ENCODE measurements at places on chromosomes 3 and 15.
A peak's percentile ranks its signal among the peaks of the same experiment; 100 is the strongest.

DNA sequence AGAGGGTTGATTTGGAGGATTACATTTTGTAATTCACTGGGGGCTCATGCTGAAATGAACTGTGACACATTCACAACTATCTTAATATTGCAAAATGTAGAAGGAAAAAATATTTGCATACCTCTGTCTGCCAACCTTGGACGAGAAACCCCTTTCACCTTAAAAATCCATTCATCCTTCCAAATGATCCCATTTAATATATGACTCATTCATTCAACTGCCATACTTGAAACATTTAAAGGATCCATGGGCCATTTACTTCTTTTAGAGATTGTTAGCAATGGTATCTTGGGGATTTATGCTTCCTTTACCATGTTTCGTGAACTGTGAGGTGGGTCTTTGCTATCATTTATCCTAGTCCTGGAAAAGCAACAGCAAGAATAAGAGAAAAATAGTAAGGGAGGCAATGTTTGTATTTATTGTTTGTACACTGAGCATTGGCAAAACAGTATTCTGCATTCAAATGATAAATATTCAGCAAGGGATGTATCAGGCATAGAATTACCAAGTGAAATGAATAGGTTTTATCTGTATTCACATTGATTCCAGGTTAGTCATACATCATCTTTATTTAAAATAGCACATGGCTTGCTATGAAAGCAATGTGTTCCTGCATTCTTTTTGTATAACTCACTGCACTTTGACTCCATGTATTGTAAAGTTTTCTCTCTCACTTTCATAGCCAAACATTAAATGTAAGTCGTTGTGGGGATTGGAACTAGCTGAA lies 378.1 kb downstream of the NSUN3 start:
- DNase-seq, result no peak

GRCh38 chr3:1348547-1348946 lies 255.7 kb downstream of the CNTN6 start:
- DNase-seq, result no peak

- no peak for DNase-seq
Observed at GRCh38 chr3:20648294-20648693, 462.3 kb upstream of the SGO1 start.

GRCh38 chr15:38696109-38696727 lies 131.6 kb upstream of the RASGRP1 start:
- peak; percentile 69 for DNase-seq

DNA sequence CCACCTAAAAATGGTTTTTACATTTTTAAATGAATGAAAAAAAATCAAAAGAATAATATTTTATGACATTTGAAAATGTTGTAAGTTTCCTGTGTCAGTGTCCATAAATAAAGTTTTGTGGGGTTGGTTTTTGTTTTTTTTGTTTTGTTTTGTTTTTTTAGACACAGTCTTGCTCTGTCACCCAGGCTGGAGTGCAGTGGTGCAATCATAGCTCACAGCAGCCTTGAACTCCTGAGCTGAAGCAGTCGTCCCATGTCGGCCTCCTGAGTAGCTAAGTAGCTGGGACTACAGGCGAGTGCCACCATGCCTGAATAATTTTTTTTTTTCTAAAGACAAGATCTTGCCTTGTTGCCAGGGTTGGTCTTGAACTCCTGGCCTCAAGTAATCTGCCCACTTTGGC lies 2.8 kb upstream of the GLB1 start:
- DNase-seq, result no peak

DNA sequence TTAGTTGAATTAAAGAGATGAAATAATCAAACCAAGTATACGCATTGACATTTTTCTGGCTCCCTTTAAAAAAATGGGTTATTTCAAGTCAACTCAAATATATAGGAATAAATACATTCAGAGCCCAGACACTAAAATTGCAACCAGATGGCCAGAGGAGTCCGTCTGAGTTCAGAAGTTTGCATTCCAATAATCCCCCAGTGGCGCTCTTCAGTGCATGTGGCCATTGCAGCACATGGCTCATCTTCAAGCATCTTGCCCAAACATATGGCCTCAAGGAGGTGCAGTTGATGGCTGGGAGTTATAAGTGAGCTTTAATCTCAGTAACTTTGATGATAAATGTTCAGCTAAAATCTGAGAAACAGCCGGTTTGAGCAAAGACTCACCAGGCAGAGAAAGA lies 295.8 kb upstream of the LRRN1 start:
- DNase-seq, result no peak

GRCh38 chr15:96184297-96184696 lies 146.2 kb upstream of the NR2F2 start:
- DNase-seq, result no peak

DNA sequence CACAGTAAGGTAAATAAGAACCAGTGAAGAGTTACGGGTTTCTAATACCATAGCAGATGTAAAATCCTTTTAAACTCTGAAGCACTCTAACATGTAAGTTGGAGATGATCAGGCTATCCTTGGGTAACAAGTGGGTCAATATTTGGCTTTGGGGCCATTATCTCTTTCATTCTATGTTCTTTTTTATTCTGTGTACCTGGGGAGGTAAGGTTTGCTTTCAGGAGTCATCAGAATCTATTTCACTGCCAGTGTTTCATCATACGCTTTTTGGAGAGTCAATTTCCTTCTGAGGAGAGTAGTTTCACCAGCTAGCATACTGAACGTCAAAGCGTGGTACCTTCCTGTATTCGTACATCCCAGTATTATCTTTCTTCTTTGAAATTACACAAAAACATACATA lies 166.5 kb downstream of the GMNC start:
- DNase-seq, result no peak

- DNase-seq, result no peak
Observed at GRCh38 chr15:39530480-39531342, 50.2 kb upstream of the THBS1 start.

GRCh38 chr3:11832981-11833905 lies 13.4 kb downstream of the TAMM41 start:
- DNase-seq, result no peak

DNA sequence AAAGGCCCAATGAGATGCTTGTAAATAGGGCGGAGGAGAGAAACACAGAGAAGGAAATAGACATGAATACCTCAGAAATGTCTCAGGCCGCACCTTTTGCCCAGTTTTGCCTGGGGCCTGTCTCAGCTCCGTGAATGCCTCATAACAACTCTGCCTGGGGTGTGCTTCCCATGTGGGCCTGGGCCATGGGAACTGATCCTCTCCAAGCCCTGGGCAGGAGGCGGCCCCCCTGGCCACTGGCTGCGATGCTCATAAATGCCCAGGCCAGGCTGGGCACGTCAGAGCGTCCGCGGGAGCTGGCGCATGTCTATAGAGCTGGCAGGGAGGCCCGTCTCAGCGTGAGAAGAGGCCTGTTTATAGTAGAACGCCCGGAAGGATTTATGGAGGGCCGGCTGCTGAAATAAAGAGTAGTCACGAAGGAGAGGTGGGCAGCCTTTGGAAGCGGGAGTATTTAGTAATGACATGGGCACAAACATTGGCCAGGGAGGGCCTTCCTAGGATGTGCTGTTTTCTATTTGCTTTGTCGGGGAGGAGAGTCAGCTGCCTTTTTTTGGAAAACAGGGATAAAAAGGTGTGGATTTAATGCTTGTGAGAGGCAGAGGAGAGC lies 85.9 kb upstream of the IGF1R start:
- DNase-seq, result no peak

- peak; percentile 20 for DNase-seq
Observed at GRCh38 chr3:10702961-10703740, 112.9 kb upstream of the SLC6A11 start.

DNA sequence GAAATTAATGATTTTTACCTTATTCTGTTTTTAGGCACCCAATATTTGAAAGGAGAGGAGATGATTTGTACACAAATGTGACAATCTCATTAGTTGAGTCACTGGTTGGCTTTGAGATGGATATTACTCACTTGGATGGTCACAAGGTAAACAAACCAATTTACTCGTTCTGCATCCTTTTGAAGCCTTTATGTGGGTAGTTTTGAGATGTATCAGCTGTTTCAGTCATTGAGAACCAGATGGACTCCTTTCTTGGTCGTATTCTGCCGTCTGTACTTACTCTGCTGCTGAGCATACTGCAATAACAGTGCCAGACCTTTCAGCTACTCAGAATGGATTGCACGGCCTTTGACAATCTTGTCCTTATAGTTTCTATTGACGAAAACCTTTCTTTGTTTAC lies 13.3 kb downstream of the DNAJB11 start:
- DNase-seq, result no peak

- no peak for DNase-seq
Observed at GRCh38 chr3:182692695-182693094, 100.6 kb upstream of the ATP11B start.

GRCh38 chr3:149377408-149378364 lies at the start of gene TM4SF1:
Gene TM4SF1, minus strand, starts transcription at chr3:149377649. Its CDS starts 102 bp downstream, at chr3:149377547.
- DNase-seq, result no peak

GRCh38 chr15:63582718-63583426 lies 14.3 kb upstream of the FBXL22 start:
- no peak for DNase-seq

DNA sequence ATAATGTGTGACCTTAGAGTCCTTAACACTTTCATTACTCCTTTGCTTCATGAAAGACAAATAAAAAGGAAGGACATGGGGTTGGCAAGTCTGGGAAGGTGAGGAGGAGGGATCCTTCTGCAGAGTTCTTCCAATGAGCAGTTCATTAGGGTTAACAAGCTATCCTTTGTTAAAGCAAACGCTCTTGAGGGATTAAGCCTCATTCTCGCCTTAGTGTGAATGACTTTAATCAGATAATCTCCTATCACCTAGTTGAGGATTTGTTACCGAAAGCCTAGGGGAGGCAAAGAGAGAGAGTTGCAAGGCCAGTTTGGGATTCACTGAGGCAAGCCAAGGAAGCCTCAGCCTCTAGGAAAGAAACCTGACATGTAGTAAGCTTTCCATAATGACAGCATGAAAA lies 7.4 kb upstream of the MBNL1 start:
- DNase-seq, result no peak

GRCh38 chr3:37116998-37117397 lies 57.4 kb downstream of the LRRFIP2 start:
- DNase-seq, result no peak

- no peak for DNase-seq
Observed at GRCh38 chr3:46900007-46900292, 22.4 kb downstream of the PTH1R start.

- DNase-seq, result no peak
Observed at GRCh38 chr3:99544786-99545281, 93.6 kb upstream of the COL8A1 start.

DNA sequence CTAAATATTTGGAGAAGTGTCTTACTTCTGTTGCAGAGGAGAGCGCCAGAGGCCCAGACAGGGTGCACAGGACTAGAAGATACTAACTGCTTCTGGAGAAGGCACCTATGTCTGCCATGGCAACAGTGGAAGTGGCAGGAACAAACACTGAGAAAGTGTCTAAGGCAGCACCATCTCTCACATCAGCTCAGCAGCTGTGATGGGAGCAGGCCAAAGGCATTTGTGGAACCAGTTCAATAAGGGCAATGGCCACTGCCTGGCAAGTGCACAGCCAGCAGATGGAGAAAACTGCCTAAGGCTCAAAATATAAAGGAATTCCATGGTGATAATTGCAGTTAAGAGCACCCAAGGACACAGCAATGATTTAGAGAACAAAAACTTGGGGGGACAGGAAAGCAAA lies 563.0 kb upstream of the CCDC54 start:
- no peak for DNase-seq

GRCh38 chr3:160874736-160875135 lies 118.7 kb downstream of the PPM1L start:
- no peak for DNase-seq

DNA sequence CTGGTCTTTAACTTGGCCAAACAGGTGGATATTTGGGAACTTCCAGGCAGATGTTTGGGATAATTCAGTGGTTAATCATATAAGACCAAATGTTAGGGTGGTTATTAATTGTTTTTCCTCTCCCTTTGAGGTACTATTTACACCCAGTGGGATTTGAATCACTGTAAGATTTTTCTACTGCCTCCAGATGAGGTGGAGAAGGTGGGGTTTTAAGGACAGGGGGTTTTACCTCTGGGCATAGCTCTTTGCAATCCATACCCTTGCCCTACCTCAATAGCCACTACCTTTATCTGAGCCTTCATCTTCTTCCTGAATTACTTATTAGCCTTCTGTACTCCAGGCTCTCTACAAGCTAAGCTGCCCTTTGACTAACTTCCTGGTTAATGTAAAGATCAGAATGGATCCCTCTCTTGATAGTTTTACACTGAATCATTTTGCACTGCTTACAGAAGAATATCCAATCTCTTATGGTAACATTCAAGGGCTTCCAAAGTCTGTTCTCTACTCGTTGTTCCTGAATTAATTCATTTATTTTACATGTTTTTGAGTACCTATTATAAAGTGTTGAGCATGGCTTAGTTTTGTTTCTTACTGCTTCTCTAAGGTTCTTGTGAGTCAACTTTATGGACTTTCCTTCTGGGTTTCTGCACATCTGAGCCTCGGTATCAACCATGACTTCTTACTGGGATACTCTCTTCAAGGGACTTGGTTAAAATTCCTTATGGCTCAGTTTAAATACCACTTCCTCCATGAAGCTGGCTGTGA lies 331.2 kb upstream of the TBL1XR1 start:
- no peak for DNase-seq

GRCh38 chr15:52709187-52709981 lies 30.2 kb upstream of the ATOSA start:
- DNase-seq, result no peak

- DNase-seq, result no peak
Observed at GRCh38 chr3:10939556-10939955, 53.0 kb upstream of the SLC6A1 start.

- no peak for DNase-seq
Observed at GRCh38 chr3:13512451-13512850, 32.3 kb downstream of the HDAC11 start.

GRCh38 chr3:156176629-156177210 lies 56.3 kb downstream of the KCNAB1 start:
- DNase-seq, result no peak

GRCh38 chr3:124298951-124299350 lies 307.0 kb upstream of the ROPN1 start:
- no peak for DNase-seq

DNA sequence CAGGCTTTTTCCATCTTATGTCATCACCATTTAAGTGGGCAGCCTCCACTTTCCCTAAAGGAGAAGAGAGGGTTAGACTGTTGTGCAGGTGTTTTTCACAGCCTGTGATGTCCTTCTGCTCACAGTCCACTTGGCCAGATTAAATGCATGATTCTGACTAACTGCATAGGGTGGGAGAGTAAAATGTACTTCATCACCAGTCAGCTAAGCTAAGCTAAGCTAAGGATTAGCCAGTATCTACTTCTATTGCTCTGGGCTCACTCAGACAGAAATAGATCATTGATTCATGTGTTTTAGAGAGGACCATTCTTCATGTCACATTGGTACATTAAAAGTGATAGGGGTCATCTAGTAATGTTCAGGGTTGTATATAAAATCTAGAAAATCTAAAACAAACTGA lies 1013.1 kb downstream of the NTRK3 start:
- DNase-seq, result no peak

DNA sequence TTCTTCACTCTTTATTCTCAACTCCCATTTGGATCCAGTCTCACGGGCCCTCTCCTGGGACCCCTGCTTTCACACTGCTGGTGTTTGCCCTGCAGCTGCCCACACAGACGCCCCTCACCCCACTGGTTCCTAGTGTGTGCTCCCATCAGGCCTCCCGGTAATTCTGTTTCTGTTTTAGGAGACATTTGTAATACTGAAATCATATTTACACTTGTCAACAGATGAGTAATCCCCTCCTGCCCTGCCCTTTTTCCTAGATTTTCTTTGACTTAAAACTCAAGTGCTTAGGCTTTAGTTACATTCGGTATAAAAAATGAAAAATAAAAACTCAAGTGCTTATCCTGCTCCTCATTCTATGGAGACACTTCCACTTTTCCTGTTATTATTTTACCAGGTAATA lies 18.4 kb upstream of the ABTB1 start:
- DNase-seq, result no peak

Measured in activated naive CD8-positive, alpha-beta T cell treated with anti-CD3 and anti-CD28 coated beads, Interleukin-2, amount 50 U/mL, for 24 hours (primary cell).